ENCODE measurements at places on chromosomes 11 and 22. TPM values are rescaled to one million over a fixed set of nuclear protein-coding genes. Genes with fewer than 3 reads are reported as not detected.

The APOA4 gene
- total RNA-seq = not detected

The IL17REL gene
- total RNA-seq = not detected

The LRRN4CL gene
- 0.14 TPM for total RNA-seq

The LRRC32 gene
- 0.77 TPM for total RNA-seq

The GRM5 gene
- not detected for total RNA-seq

The SCUBE2 gene
- total RNA-seq = not detected

DNA sequence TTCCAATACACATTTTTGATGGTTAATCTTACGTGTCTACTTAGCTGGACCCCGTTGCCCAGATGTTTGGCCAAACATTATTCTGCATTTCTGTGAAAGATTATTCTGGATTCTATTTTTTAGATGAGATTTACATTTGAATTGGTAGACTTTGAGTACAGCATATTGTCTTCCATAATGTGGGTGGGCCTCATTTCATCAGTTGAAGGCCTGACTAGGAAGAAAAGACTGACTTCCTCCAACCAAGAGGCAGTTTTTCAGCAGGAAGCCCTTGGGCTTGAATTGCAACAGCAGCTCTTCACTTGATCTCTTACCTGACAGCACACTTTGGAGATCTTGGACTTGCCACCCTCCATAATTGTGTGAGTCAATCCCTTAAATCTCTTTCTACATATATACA, 58.7 kb downstream of the FDX1 start:
- no peak overlapping the region for H3K27ac ChIP-seq
- H3K4me1 ChIP-seq = no peaks in the 10 kb centered on the region
- no peaks in the 10 kb centered on the region for H3K36me3 ChIP-seq
- H3K4me3 ChIP-seq = no peak overlapping the region
- no peaks in the 10 kb centered on the region for H3K27me3 ChIP-seq
- no peak for DNase-seq

DNA sequence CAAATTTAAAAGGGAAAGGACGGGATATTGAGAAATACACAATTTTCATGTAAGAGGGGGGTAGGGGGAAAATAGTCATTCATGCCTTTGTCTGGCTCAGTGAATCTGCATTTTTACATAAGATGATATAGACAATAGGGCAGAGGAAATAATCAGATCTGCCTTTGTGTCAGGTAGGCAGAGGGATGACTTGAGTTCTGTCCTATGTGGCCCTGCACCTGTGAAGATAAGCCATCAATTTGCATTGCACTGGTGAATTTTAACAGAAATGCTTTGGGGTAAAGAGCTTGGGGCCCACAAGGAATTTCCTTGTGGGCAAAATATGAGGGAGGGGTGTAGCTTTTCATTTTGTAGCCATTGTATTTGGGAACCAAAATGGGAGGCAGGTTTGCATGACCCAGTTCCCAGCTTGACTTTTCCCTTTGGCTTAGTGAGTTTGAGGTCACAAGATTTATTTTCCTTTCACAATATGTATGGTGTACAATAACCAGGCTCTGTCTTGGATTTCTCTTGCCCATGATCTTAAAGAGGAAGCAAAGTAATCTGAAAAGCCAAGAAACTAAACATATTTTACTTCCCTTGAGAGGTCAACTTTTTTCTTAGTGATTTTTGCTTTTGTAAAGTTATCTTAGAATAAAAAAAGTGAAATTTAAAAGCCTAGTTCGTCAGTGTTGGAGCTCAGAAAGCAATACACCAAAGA, 77.7 kb upstream of the SORL1 start:
- no peak overlapping the region for H3K27ac ChIP-seq
- H3K36me3 ChIP-seq = no peaks in the 10 kb centered on the region
- peaks cover 23% of the 10 kb centered on the region for H3K4me1 ChIP-seq
- H3K27me3 ChIP-seq = no peaks in the 10 kb centered on the region
- no peak for DNase-seq
- H3K4me3 ChIP-seq = no peak overlapping the region

- H3K4me1 ChIP-seq = no peaks in the 10 kb centered on the region
- no peak for DNase-seq
- H3K4me3 ChIP-seq = no peak overlapping the region
- H3K27me3 ChIP-seq = peaks cover 44% of the 10 kb centered on the region
- no peak overlapping the region for H3K27ac ChIP-seq
- H3K36me3 ChIP-seq = no peaks in the 10 kb centered on the region
Observed at GRCh38 chr11:17471501-17471900, 5.1 kb downstream of the ABCC8 start.

- no peak overlapping the region for H3K4me3 ChIP-seq
- H3K36me3 ChIP-seq = peaks cover 82% of the 10 kb centered on the region
- H3K27ac ChIP-seq = no peak overlapping the region
- no peak for DNase-seq
Observed at GRCh38 chr11:9438611-9439010, 22.2 kb upstream of the ZNF143 start.

DNA sequence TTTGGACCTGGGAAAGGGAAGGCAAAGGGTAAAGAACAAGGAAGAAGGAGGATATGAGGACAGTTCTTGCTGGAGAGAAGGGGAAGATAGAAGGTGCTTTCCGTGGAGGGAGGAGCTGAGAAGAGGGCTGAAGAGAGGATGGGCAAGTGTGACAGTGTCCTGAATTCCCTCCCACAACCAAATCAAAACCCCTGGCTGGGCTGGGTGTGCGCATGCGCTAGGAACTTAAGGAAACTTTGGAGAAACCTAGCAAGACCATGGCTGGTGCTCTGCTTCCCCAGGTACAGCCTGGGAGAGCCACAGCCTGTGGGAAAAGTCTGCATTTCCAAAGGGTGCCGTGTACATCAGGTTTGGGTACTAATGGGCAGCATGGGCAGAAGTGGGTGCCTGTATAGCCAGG, 29.0 kb upstream of the FJX1 start:
- no peaks in the 10 kb centered on the region for H3K27me3 ChIP-seq
- no peak for DNase-seq
- H3K36me3 ChIP-seq = no peaks in the 10 kb centered on the region

DNA sequence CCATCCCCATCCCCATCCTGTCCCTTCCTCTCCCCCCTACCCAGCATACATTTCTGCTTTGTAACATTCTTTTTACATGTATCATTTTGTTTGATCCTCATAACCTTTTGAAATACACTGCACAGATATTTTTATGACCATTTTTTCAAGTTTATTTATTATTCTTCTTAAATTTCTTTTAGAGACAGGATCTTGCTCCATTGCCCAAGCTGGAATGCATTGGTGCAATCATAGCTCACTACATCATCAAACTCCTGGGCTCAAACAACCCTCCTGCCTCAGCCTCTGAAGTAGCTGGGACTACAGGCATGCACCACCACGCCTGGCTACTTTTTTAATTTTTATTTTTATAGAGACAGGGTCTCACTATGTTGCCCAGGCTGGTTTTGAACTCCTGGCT, 99.4 kb upstream of the AKIP1 start:
- H3K36me3 ChIP-seq = no peaks in the 10 kb centered on the region
- DNase-seq = no peak
- peaks cover 9% of the 10 kb centered on the region for H3K4me1 ChIP-seq
- no peaks in the 10 kb centered on the region for H3K27me3 ChIP-seq
- no peak overlapping the region for H3K4me3 ChIP-seq
- H3K27ac ChIP-seq = no peak overlapping the region

DNA sequence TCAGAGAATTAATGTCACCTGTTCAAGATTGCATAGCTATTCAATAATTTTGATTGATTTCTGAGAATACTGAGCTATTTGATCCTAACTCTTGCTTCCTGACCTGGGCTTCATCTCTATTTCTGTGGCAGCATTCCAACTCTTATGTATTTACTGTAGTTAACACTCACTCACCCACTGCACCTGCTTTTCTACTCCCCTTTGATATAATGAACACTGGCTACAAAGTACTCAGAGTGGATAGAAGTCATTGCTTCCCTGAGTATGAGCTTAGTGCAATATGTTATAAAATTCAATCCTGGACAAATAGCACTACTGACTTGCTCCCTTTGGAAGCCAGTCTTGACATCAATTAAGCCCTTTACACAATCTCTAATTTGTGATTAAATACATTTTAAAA, 117.2 kb downstream of the APIP start:
- DNase-seq = no peak
- H3K27ac ChIP-seq = no peak overlapping the region
- H3K4me1 ChIP-seq = no peaks in the 10 kb centered on the region
- no peaks in the 10 kb centered on the region for H3K27me3 ChIP-seq
- H3K4me3 ChIP-seq = no peak overlapping the region

DNA sequence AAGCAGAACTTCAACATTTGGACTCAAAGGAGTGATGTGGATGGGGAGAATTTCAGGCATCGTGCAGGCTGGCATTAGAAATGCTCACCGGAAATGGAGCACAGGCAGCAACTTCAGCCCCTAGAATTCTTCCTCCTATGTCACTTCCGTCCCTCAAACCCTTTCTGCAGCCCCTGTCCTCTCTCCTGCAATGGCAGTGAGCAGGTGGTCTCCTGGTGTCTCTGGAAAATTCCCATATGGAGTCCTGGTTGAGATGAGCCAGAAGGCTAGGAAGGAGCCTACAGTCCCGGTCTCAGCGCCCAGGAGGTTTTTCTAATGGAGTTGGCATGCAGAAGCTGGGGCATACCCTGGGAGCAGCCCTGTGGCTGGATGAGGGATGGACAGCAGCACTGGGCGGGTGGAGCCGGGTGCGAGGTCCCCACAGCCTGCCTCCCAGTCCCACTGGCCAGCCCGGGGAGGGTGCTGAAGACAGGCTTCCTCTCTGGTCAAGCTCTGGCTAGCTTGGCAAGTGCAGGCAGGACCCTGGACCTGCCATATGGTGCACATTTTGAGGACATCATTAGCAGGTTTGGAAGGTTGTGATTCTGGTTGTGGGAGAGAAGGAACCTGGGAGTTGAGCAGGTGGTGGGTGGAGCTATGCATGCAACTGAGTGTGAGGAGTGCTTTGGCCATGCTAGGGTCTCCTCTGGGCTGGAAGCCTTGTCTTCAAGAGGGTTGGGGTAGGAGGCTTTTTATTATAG, 59.8 kb upstream of the B3GAT1 start:
- peaks cover 65% of the 10 kb centered on the region for H3K27me3 ChIP-seq
- H3K36me3 ChIP-seq = no peaks in the 10 kb centered on the region
- H3K4me3 ChIP-seq = no peak overlapping the region
- H3K4me1 ChIP-seq = no peaks in the 10 kb centered on the region
- H3K27ac ChIP-seq = no peak overlapping the region
